ENCODE measurements at places on chromosomes 16 and 17.

DNA sequence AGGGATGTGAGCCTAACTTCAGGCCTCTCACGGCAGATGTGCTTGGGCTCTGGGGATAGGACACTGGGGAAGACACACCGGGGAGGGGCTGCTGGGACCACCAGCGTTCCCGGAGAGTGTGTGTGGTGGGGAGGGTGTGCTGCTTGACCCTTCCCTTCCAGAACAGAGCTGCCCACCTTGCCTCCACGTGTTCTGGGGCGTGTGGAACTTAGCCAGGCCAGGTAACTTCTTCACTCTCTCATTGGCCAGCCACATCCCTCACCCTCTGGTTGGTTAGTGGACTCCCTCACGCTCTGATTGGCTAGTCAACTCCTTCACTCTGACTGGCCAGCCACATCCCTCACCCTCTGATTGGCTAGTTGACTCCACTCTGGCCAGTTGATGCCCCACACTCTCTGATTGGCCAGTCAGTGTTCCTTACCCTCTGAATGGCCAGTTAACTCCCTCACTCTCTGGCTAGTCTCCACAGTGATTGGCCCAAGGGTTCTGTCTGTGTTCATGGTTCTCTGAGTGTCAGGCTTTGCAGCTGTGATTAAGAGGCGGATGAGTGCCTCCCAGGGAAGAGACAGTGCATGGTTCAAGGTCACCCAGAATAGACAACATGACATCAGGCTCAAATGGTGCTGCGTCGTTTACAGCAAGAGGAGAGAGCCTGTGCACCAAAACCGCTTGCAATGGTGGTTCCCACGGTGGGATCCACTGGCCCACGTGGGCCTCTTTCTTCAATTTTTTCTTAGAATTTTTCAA, 10.0 kb downstream of the TMEM235 start:
- no peak for DNase-seq

- DNase-seq = no peak
Observed at GRCh38 chr17:8956465-8956902, 9.0 kb downstream of the PIK3R5 start.

DNA sequence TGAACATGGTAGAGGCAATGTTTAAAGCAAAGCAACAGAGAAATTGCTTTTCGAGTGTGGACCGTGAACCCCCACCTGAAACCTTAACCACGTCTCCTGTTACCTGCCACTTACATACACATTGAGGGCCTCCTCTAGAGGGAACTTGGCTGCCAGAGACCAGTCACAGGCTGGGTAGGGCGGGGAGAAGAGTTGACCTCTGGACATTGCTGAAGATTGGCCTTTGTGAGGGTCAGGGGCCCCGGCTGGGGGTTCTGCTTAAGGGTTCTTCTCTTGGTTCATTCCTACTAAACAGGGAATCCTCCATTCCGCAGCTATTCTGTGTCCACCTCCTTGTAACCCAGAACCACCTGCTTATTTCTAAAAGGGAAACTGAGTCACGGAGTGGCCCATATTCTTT, 53.8 kb downstream of the IRX6 start:
- no peak for DNase-seq

DNA sequence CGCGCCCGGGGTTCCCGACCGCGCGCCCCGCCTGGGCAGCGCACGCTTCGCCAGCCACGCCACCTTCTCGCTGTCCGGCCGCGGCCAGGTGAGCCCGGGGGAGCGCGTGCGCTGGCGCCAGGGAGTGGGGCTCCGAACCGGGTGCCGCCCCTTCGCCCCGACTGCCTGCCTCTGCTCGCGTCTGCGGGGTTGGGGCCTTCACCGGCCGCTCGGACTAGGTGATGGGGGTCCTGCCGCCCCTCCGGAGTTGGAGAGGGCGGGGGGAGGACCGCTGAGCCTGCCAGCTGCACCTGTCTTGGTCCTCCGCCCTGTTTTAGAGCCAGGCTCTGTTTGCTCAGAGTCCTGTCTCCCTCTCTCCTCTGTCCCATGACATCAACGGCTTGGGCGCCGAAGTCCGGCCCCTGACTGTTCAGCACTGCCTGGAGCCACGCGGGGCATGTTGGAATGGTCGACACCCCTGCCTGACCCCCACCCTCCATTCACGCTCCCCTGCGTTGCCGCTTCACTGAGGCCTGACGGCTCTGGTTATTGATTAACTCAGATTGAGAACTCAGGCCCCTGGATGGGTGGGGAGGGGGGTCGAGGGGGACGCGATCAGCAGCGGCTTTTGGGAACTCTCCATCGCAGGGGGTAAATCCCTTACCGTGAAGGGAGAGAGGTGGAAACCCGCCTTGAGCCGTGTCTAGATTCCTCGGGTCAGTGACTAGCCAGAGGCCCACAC, 748 bp downstream of the SMTNL2 start:
- no peak for DNase-seq

GRCh38 chr17:36880268-36880905, 56.9 kb upstream of the LHX1 start:
- DNase-seq = no peak

- no peak for DNase-seq
Observed at GRCh38 chr17:45783593-45784292, 377 bp upstream of the CRHR1 start.

GRCh38 chr17:42050393-42051012, at the start of gene C17orf113:
Gene C17orf113 (minus strand): TSS chr17:42050601. CDS start chr17:42043376, 7,225 bp downstream.
- DNase-seq = peak; percentile 15

DNA sequence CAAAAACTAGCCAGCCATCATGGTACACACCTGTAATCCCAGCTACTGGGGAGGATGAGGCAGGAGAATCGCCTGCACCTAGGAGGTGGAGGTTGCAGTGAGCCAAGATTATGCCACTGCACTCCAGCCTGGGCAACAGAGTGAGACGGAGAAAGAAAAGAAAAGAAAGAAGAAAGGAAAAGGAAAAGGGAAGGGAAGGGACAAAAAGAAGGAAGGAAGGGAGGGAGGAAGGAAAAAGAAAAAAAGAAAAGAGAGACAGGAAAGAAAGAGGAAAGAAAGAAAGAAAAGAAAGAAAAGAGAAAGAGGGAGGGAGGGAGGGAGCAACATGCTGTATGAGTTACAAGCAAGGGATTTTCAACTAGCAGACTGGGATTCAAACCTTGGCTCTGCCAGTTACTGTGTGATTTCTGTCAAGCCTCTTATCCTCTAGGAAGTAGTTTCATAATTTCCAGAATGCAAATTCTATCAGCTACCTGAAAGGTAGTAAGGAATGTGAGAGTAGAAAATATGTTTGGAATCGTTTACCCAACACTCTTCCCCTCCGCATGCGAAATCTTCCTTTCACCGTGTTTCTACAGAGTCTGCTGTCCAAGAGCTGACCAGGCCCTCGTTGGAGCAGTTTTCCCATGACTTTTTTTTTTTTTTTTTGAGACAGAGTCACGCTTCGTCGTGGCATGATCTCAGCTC, 43.4 kb downstream of the VPS53 start:
- no peak for DNase-seq
